ENCODE measurements at places on chromosomes 5 and 9.

DNA sequence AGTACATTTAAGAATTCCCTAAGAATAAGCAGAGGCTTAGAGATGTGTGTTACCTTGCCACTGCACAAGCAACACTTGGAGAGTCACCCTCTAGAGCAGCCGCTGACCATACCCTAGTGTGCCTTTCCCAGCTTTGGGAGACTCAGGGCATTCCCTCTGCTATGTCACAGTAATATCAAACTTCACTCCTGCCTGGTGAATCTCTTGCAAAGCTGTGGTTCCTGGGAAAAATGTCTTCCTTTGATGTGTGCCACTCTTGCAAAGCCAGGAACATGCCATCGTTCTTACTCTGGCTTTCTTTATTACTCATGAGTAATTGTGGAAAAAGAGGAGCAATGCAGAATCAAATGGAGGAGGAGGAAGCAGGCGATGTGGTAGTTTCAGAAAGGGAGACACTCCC lies 173.2 kb downstream of the CCDC192 start:
- no peak for DNase-seq

- peak; percentile 67 for DNase-seq
Observed at GRCh38 chr5:151213803-151214613, 9.9 kb downstream of the CCDC69 start.

DNA sequence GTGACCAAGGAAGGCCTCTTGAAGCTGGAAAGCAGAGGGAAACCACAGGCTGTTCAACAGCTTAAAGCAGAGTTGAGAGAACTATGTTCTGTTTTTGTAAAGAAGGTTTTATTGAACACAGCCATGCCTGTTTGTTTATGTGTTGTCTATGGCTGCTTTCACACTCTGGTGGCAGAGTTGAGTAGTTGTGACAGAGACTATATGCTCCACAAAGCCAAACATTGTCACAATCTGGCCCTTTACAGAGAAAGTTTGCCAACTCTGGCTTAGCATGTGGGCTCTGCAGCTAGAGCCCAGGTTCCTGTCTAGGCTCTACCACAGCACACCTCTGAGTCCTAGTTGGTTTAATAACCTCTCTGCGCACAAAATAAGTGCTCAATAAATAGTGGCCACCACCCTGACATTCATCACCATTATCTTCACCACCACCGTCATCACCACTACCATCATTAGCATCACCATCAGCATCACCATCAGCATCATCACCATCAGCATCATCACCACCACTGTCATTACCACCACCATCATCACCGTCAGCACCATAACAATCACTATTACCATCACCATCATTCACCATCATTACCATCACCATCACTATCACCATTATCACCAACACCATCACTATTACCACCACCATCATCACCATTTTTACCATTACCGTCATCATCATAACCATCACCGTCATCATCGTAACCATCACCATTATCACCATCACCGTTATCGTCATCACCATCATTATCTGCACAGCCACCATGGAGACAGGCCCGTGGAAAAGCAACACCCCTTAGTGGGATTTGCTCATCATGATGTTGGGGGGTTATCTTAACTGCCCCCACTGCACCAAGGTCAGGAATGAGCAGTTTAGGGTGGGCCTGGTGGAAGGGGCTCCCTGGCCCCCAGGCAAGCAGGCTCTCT lies 18.3 kb downstream of the AKNA start:
- DNase-seq: no peak

GRCh38 chr5:145825751-145826180 lies 9.4 kb downstream of the PRELID2 start:
- DNase-seq: no peak

- DNase-seq: no peak
Observed at GRCh38 chr9:127923046-127923445, 6.2 kb upstream of the ST6GALNAC4 start.

GRCh38 chr5:163459462-163459818 lies 462 bp downstream of the NUDCD2 start:
- no peak for DNase-seq

DNA sequence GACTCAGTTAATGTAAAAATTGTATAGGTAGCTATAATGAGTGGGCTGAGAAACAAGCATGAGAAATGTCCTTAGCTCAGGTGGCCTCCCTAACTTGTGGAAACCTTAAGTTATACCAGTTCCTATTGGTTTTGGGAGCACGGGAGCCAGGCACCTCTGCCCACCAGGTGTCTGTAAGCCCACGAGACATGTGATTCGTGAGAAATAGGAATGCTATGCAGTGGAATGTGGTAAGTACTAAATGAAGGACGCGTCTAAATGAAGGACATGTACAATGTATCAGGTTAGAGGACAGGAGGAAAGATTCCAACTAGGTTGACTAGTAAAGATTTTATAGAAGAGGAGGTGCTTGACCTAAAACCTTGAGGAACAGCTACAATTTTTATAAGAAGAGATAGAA lies 46.0 kb upstream of the F2RL2 start:
- no peak for DNase-seq

DNA sequence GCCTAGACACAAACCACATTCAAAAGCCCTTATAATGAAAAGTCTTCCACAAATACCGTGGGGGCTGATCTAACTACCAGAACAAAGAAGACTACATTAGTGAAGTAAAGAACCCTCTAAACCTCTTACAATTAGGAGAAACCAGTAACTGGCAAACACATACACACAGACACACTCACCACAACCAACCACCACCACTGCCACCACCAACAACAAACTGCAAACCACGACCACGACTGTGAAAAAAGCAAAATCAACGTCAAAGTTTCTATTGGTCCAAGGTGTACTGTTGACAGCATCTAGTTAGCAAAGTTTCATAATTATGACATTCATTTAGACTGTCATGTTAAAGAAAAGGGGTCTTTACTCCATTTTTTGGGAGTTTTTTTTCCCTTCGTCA lies 2.7 kb downstream of the CDO1 start:
- DNase-seq: no peak

DNA sequence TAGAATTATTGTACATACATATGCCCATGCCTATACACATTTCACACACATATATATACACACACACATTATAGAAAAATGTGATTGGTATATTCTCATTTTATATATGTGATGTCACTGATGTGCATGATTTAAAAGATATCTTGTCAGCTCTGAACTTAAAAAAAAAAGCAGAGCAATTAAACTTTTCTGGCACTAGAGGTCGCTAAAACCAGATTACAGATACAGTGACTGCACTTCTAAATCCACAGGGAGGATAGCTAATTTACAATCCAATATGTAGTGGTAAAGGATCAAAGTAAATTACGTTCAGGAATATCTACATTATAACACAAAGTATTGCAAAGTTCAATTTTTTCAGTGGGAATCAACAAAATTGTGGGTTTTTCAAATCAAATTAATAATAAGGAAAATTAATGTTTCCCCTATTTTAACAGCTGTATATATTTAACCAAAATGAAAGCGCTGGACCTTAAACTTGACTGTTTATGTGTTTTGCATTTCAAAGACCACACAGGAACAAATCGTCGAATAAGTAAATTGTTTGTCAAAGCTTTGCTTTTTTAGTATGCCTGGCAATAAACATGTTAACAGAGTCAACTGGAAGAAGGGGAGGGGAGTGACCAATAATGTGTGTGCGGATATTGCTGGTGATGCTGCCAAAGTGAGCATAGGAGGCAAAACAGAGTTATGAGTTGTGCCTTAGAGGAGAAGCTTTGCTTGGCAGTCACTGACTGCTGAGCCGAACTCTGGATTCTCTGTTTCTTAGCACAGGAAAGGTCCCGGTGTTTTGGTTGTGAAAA lies 1201.4 kb upstream of the C9orf72 start:
- DNase-seq: no peak
